ENCODE measurements at places on chromosomes 11 and 22.

DNA sequence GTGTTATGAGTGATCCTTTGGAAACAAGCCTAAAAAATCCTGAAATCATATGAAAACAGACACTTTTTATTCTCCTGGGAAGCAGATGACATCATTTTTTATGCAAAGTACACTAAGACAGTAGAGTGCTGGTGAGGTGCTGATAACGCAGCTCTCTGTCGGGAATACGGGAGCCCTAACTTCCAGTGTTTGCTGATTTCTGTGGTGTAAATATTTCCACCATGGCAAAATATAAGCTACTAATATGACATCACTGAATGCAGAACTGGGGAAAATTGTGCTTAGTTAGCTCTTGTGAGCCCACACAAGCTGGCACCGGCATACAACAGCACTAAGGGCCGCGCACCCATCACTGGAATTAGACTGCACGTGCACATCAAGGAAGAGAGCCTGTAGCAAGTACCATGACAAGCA is 82.6 kb downstream of the FAM76B start:
- no peak for DNase-seq

GRCh38 chr11:45113807-45114206 is 32.6 kb upstream of the PRDM11 start:
- no peak for DNase-seq

DNA sequence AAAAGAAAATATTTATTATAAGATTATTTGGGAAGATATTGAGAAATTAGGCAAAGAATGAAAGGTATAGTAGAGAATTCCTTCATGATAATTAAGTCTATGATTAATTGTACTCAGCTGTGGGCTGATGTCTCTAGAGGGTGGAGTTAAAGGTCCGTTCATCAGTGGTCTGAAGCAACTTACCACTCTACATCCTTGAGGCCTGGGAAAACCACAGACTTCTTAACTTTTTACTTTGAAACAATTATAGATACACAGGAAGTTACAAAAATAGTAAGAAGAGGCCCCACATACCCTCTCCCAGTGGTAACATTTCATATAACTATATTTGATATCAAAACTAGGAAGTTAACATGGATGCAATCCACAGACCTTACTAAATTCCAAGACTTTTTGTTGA is 167.0 kb upstream of the NECTIN1 start:
- no peak for DNase-seq

DNA sequence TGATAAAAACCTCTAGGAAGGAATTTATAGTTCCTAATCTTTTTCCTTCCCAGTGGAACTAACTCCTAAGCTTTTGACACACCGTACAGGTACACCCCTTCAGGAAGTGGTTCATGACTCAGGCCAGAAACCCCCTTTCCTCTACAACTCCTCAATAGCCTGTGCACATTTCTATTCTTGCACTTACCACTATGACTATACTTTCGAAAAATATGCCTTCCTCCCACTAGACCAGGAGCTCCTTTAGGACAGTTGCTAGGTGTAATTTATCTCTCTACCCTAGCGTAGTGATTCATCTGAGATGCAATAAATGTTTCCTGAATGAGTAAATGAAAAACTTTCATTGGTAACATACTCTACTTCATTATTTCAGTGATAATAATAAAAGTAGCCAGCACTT is 14.5 kb downstream of the MAP6 start:
- DNase-seq: no peak

- no peak for DNase-seq
Observed at GRCh38 chr22:28574159-28574788, 105.4 kb downstream of the TTC28 start.

DNA sequence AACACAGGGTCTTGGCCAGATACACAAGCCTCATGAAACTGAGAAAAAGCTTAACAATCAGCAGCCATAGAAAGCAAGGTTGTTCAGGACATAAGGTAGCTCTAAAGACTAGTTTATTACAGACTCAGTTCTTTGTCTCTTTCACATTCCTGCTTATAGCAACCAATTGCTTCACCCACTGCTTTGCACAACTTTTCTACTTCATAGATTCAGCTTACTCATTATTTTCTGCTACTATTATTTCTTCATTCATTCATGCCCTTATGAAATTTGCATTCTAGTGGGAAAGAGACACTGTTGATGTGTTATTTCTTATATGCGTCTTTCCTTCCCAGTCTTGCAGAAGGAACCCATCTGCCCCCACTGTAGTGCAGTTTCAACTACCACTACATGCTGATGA is 4.7 kb downstream of the CCDC34 start:
- no peak for DNase-seq

DNA sequence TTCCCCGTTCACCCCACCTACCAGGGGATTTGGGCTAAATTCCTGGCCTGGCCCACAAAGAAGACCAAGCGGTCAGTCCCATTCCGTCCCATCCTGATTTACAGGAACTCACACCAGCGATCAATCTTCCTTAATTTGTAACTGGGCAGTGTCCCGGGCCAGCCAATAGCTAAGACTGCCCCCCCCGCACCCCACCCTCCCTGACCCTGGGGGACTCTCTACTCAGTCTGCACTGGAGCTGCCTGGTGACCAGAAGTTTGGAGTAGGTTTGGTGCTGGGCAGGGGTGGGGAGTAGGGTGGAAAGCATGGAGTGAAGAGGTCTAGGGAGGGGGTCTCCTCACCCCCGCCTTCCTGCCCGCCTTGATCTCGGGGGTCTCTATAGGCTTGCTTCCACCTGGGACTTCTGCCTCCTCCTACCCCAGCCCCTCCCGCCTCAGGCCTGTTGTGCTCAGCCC is at the start of gene SERPING1:
SERPING1 (plus strand) TSS at position 225 of the 455 bp plus-strand sequence. CDS start 586 bp downstream, outside the sequence.
- no peak for DNase-seq

GRCh38 chr11:133832991-133833897 is 12.1 kb downstream of the SPATA19 start:
- no peak for DNase-seq

- no peak for DNase-seq
Observed at GRCh38 chr11:62241095-62241494, 944 bp upstream of the SCGB1D2 start.

GRCh38 chr11:70532066-70532440 is 133.7 kb downstream of the CTTN start:
- DNase-seq: peak; percentile 0

GRCh38 chr11:61445516-61445915 is 15.6 kb downstream of the SDHAF2 start:
- DNase-seq: no peak

DNA sequence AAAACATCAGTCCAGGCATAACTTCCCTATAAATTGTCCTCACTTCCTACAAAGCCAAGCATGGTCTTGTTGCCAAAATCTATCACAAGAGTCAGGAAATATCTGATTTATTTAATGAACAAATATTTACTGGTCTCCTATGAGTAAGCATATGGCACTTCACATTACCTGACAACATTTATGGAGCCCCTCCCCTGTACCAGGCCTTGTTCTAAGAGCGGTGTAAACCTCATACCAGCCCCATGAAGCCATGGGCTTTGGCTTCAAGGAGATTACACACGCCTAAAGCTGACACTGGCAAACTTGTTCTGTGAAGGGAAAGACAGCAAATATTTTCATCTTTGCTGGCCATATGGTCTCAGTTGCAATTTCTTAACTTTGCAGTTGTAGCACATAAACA is 43.0 kb upstream of the EIF3D start:
- no peak for DNase-seq

DNA sequence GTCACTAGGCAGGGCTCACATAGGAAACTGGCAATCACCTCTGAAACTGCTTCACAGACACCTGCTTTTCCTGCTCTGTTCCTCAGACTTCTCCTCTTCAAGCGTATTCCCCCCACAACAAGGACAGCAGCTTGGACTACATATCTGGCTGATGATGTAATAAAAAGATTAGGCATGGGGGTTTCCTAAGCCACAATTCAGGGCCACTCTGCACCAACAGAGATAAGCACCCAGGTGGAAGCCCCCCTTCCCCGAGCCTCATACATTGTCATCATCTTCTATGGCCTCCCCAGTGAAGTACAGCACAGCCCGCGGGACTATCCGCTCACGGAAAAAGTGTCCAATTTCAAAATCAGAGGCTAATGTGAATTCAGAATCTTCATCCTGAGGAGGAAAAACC is 25.0 kb upstream of the PHLDA2 start:
- DNase-seq: no peak

GRCh38 chr11:34425867-34426266 is 12.9 kb upstream of the CAT start:
- DNase-seq: no peak

- DNase-seq: no peak
Observed at GRCh38 chr22:30733181-30733631, 38.5 kb downstream of the OSBP2 start.

GRCh38 chr11:40281052-40281580 is 1178.3 kb downstream of the LRRC4C start:
- DNase-seq: no peak

DNA sequence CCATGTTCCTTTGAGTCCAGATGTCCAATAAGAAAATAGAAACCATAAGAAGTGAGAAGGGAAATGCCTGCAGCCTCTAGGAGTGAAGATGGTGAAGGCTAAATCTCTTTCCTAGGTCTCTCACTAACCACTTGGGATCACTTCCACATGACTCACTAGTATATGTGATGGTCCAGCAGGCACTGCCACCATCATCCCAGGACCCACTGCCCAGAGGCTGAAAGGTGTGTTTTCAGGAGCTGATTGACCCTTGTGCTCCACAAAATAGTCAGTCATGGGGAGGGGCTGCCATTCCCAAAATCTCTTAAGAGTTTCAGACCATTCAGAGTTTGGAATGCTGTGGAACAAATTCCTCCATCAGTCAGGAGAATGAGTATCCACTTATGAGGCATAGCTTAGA is 22.9 kb downstream of the UBASH3B start:
- DNase-seq: no peak

- DNase-seq: no peak
Observed at GRCh38 chr11:47950396-47950795, 30.0 kb upstream of the PTPRJ start.

DNA sequence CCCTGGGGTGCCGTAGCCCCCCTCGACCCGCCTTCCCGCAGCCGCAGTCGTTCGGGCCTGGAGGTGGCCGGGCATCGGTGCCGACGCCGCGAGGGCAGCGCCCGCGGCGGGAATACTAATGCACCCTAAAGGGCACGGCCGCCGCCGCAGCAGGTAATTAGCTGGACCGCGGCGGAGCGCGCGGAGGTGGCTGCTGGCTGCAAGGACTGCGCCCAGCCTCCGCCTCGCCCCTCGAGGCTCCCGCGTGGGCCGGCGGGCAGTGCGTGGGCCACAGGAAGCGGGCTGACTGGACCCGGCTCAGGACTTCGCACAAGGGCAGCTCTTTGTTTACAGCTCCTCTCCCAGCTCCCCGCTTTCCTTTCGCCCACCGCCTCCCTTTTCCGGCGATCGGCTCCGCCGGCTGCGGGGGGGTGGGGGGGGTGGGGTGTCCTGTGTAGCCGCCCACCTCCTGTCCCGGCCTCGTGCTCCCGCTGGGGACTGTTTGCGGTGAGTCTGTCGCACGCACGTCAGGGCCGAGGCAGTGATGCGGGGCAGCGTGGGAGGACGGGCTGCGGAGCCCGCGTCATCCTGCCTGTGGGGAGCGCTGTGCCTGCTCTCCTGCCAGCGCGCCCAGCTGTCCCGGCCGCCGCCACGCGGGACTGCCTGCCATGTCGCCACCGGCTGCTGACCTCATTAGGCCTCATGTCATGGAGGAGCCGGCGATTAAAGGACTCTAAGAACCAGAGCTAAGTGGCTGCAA is 53.2 kb downstream of the GRIK4 start:
- peak; percentile 86 for DNase-seq

- DNase-seq: no peak
Observed at GRCh38 chr11:123740787-123741158, 687 bp downstream of the ZNF202 start.

DNA sequence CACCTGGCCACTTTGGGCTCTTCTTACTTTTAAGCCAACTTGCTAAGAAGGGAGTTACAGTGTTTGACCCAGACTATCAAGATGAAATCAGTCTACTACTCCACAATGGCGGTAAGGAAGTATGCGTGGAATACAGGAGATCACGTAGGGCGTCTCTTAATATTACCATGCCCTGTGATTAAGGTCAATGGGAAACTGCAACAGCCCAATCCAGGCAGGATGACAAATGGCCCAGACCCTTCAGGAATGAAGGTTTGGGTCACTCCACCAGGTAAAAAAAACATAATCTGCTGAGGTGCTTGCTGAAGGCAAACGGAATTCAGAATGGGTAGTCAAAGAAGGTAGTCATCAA is 1.0 kb upstream of the YPEL4 start:
- DNase-seq: no peak

GRCh38 chr22:30874431-30875370 is 93.9 kb downstream of the MORC2 start:
- no peak for DNase-seq

DNA sequence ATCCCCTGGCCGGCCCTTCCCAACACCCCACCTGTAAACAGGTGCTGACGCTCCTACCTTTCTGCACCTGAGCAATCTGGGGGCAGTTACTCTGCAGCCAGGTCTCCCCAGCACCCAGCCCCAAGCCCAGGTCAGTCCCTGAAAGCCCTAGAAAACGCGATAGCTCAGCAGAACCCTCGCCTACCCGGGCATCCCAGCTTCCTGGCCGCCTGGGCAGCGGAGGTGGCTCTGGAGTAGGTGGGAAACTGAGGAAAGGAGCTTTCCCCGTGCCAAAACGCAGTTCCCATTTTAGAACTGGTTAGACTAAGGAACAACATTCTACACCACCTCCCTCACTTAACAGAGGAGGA is 445 bp downstream of the SYTL2 start:
- no peak for DNase-seq

GRCh38 chr22:44962741-44963454 is 46.9 kb downstream of the PHF21B start:
- DNase-seq: no peak

Data from WERI-Rb-1 (cell line).